ENCODE measurements at places on chromosomes 13 and 19.

DNA sequence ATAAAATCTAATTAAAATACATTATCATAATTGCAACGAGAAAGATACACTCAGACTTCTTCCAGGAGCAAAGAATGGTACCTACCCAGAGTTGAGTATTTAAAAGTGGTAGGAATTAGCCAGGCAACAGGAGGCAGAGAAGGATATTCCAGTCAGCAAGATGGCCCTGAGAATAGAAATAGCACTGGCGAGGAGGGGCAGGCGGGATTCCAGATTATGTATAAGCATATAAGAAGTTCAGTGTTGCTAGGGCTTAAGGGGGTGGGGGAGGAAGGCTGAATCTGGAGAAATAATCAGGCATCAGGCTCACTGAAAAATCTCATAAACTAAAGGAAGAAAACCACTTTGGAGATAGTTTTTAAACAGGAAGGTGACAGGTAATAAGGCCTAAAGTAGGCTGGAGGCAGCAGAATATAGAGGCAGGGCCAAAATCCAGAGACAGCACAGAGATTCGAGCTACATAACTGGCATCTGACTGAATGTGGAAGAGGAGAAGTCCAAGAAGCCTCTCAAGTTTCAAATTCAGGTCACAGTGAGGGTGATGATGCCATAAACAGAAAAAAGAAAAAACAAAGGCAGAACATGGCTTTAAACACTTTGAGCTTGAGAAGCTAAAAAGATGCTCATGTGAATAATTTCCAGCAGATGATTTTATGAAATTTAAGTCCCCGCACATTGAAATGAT lies 7.5 kb downstream of the KPNA3 start:
- DNase-seq, result no peak

DNA sequence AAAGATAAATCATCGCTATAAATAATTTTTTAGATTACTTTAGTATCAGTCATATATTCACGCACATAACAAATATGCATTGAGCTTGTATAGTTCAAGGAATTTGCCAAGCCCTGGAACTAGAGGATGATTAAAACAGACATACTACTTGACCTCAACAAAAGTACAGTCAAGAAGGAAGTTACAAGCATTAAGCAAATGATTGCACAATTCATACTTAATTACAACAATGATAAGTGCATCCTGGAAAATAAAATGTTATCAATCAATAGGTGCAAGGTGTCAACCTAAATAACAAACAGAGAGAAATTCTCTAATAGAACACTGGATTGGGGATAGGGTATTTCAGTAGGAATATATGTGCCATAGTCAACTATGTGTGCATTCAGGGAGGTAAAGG lies 491.2 kb downstream of the GPC5 start:
- no peak for DNase-seq

GRCh38 chr13:113065406-113066141 lies 40.0 kb upstream of the F7 start:
- DNase-seq, result no peak

DNA sequence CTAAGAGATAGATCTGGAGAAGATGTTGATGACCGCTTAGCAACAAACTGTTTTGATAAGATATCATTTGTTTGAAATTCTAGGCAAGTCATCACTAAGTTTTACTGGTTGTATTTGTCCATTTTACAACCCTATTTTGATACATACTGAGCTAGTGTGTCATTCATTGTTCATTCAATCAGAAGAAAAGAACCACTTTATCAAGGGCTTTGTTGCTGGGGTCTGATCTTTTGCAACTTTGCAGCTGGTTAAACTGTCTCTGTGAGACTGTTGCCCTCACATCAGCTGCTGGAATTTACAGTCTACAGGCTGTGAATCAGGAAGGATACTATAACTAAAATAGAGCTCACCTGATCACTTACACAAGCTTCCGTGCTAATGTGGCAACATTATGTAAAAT lies 290.5 kb downstream of the RFC3 start:
- DNase-seq, result no peak

- no peak for DNase-seq
These were observed 21.1 kb downstream of the LATS2 start for GRCh38 chr13:21040120-21040826.

DNA sequence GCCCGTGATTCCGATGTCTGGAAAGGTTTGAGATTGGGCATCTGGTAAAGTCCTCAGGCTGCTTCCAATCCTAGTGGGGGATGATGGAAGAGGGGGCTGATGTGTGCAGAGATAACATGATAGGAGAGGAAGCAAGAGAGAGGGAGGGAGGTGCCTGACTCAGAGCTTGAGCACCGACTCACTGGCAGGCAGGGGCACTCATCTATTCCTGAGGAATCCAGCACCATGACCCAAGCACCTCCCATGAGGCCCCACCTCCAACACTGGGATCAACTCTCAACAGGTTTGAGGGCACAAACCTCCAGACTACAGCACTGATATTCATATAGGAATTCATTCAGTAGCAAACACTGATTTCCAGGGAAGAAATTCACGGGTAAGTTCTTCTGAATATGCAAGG lies 5.6 kb upstream of the SIGLEC9 start:
- no peak for DNase-seq

- no peak for DNase-seq
These were observed 20.0 kb upstream of the WTIP start for GRCh38 chr19:34461375-34462100.

- DNase-seq, result peak; percentile 45
These were observed at the start of gene ZNF415 for GRCh38 chr19:53132141-53132991. Gene ZNF415, minus strand, starts transcription at chr19:53132910. Its CDS starts 10,234 bp downstream, at chr19:53122676.

- DNase-seq, result peak; percentile 52
These were observed 2.8 kb downstream of the BRME1 start for GRCh38 chr19:13902993-13903555.

DNA sequence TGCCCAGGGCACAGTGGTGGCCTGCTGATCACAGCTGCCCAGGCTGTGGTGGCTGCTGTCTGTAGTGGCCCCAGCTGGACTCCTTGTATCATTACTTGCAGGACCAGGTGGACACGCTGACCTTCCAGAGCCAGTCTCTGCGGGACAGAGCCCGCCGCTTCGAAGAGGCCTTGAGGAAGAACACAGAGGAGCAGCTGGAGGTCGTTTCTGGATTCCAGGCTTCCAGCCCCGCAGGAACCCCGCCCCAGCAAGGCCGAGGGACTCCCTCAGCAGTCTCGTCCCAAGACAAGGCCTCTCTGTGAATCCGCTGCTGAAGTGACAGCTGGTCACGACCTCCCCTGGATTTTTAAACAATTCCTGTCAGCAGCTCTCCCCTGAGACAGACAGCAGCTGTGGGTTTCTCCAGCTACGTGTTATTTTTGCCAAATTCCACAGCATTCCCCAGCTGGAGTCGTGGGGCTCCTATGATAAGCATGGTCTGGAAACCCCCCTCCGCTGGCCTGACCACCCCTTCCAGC lies 98.3 kb downstream of the SLC7A1 start:
- no peak for DNase-seq

DNA sequence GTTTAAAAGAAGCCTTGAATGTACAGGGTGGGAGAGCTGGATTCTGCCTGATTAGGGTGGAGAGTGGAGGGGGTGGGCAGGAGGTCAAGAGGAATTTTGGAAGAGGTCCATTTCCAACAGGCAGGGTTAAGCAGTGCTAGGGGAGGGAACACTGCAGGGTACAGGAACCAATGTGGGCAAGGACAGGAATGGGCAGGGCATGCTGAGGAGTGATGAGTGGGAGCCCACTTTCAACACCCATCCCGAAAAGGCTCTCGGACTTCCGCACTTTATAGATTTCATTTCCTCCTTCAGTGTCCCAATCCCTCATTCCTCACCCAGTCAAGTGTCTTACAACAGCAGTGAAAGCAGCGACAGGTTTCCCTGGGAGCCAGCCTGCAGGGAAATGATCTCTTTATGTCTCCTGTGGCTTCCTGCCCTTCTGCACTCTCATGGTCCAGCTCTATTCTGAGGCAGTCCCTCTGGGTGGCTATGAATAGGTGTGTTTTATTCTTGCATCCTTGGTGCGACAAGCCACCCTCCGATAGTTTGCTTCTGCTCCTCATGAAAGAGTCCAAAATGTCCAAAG lies 50.5 kb upstream of the ZNF507 start:
- DNase-seq, result no peak

DNA sequence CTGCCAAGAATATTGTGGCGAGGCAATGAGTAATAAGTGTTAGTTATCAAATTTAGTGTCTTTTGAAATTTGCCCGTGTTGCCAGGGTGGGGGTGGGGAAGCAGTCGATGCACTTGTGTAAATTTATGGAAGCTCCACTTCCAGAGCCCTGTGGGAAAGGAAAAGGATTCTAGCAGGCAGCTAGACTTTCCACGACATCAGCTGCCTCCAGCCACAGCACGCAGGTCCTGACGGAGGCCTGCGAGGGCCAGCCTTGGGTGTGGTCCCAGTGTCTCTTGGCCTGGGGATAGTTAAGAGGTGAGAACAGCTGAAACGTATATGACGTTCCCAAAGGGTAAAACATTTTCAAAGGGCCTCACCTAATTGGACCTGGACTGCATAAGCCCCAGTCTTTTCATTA lies 433.0 kb downstream of the TSHZ3 start:
- no peak for DNase-seq
